ENCODE measurements at places on chromosomes 4 and X. TPM values are rescaled to one million over a fixed set of nuclear protein-coding genes. Genes with fewer than 3 reads are reported as not detected.

DNA sequence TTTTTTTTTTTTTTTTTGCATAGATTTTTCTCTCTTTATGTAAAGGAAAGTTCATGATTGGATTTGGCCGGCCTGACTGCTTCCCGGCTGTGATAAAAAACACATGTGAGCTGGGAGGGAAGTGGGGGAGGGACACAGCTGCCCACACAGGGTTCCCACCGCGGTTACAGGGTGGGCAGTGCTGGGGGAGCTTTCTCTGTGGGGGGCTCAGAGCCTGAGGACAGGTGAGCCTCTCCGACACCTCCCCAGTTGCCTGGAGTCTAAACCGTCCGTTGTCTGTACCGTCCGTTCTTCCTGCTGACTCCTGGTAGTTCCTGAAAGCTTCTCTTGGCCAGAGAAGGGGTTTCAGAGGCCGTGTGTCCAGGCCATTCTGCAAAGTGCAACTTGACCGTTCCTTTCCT, 21.8 kb downstream of the SHOX start:
- DNase-seq = no peak

GRCh38 chr4:113588895-113589668, 172.5 kb downstream of the CAMK2D start:
- DNase-seq = no peak

- no peak for DNase-seq
Observed at GRCh38 chr4:165458471-165458870, 79.7 kb downstream of the CPE start.

DNA sequence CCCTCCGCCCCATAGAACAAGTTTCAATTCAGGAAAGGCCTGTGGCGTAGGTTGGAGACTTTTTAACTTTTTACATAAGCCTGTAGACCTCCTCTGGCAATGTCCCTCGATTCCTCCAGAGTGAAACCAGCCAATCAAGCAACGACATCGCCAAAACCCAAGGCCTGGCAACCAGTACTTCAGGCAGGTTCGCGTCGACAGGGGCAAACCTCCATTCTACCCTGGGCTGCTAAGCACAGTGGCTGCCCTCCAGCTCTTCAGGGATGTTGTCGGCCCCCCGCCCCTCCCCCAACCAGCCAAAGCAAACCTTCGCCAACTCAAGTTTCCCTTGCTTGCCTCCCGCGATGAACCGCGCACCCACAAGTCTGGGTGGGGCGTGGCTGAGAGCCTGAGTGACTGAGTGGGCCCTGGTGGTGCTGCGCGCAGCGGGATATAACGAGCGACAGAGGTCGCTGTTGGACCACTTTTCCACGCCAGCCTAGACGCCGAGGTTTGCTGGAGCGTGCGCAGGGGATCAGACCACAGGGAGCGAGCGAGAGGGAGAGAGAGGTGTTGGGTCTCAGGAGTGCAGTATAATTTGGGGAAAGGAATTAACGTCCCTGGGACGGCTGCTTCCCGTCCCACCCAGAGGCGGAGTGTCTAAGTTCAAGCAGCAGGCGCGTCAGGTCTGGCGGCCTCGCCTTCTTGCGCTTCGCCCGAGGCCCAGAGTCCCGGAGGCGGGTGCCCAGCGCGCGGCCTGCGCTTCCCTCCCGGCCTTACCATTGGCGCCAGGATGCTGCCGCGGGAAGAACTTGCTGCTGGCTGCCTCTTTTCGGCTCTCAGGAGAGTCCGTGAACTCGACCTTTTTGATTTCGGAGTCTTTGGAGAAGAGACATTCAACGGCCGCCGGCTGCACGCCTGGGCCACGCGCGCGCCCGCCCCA, 9.0 kb upstream of the PITX2 start:
- DNase-seq = peak; percentile 84

HTRA3 gene
- not detected for total RNA-seq

DNA sequence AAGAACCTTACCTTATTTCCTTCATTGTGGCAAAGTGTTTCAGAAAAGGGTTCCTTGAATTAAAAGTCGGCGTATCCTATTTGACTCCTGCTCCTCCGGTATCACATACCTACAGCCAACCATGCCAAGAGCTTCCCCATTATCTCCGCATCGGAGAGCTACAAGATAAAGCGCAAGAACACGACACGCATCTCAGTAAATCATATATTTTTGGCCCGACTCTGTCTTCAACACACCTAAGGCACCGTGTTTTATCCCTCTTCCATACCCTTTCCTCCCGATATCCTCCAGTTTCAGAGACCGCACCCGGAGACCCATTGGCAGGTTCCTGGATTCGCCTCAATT, 497 bp upstream of the THAP9 start:
- DNase-seq = no peak

PRDM8 gene
- 1.2 TPM for total RNA-seq

SFRP2 gene
- total RNA-seq = not detected

TCEAL9 gene
- total RNA-seq = 52.9 TPM

GRCh38 chrX:52979993-52980392, 21.7 kb upstream of the FAM156A start:
- no peak for DNase-seq

DNA sequence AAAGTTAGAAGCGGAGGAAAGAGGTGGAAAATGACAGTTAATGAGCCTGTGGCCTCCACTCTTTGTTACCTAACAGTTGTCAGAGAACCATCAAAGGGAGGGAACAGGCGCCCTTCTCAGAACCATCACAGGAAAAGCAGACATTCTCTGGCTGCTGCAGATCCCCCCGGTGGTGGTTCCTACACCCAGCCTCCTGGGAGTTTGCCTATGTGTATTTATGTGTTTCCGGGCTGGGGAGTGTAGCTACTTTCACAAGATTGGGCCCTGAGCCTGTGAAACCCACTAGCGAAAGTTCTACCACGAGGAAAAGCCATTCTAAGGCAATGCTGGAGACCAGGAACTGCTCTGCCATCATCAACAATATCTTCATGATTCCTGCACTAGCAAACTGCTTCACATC, 52.7 kb upstream of the BCOR start:
- no peak for DNase-seq

TNIP3 gene
- total RNA-seq = not detected

GRCh38 chr4:153764601-153765368, 5.0 kb upstream of the RNF175 start:
- no peak for DNase-seq

GRCh38 chr4:165748321-165748720, 124.7 kb upstream of the TLL1 start:
- DNase-seq = no peak
